NCI-H345 (cell line): ENCODE measurements at places on chromosomes 6 and 20.

DNA sequence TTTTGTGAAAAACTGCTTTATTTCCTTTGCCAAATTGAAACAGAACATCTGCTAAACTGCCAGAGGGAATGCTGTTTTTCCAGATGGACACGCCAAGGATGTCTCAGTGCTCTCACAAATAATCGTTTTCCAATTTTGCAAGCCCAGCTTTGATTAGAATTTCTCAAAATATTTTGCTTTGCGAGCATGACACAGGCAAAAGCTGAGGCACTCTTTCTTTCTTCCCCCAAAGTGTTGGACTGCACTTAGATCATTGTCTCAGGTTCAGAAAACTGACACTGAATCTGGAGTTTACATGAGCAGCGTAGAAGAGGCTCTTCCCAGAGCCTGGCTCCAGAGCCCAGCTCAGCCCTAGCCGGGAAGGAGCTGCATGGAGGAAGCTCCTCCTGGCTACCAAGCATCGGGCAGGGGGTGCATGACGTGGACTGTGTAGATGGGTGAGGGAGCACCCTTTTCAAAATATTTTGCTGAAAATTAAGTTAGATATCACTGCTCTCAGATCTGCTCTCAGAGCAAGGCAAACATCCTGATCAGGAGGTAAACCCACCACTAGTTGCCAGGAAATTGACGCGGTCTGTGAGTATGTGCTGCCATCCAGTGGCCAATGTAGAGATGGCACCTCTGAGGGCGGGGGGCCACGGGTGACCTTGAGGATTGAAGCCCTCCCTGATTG is 107.5 kb downstream of the SLC22A3 start:
- peak; percentile 28 for DNase-seq

- DNase-seq = no peak
Observed at GRCh38 chr6:124967444-124967843, 5.2 kb downstream of the RNF217 start.

GRCh38 chr20:50029697-50030461 is 47.1 kb downstream of the SNAI1 start:
- no peak for DNase-seq

GRCh38 chr6:130900913-130901312 is 73.7 kb downstream of the SMLR1 start:
- no peak for DNase-seq

- DNase-seq = no peak
Observed at GRCh38 chr6:151847064-151847463, 39.6 kb downstream of the ESR1 start.

GRCh38 chr20:15842872-15843271 is 730.4 kb downstream of the KIF16B start:
- DNase-seq = no peak

GRCh38 chr20:35271904-35272303 is 6.0 kb downstream of the MMP24OS start:
- DNase-seq = no peak

GRCh38 chr6:159427771-159428170 is 258.6 kb downstream of the FNDC1 start:
- DNase-seq = no peak

- no peak for DNase-seq
Observed at GRCh38 chr6:300026-300425, 7.7 kb downstream of the DUSP22 start.

- peak; percentile 89 for DNase-seq
Observed at GRCh38 chr20:19129976-19130612, 82.3 kb upstream of the SLC24A3 start.

GRCh38 chr6:88163616-88164015 is 2.5 kb downstream of the CNR1 start:
- DNase-seq = no peak

GRCh38 chr6:118574051-118574865 is 26.2 kb downstream of the PLN start:
- peak; percentile 24 for DNase-seq

GRCh38 chr6:54646069-54646950 is 200.3 kb upstream of the FAM83B start:
- no peak for DNase-seq
